Activated CD8-positive, alpha-beta memory T cell treated with anti-CD3 and anti-CD28 coated beads for 24 hours (primary cell): ENCODE measurements at places on chromosomes 12 and 14.

DNA sequence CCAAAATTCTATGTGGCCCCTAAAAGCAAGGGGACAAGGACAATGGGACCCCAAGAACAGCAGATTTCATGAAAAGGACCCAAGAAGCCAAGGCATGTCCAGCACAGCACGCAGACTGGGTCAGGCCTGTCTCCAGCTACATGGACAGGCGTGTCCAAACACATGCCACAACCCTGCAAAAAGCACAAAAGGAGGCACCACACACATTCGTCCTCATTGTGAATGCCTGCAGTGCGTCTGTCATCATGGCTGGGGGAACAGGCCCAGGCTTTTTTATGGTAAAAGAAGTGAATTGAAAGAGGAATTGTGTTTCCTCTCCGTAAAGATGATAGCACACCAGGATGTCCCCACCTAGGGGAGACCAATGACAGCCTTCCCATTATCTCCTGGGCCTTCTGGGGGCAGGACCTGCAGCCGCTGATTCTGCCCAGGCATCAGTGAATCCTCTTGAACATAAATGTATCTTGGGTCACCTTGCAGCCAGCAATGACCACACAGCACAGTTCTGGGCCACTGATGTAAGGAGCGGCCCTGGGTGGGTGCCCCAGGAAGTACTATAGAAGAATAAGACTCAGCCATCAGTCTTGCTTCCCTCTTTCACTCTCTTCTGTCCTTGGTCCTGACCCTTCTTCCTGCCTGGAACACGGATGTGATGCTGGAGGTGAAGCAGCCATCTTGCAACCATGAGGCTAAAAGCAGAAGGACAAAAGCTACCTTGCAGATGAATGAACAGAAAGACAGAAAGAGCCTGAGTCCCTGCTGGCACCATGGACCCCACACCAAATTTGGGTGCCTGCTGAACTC, 29.8 kb upstream of the C14orf180 start:
- no peak for DNase-seq

DNA sequence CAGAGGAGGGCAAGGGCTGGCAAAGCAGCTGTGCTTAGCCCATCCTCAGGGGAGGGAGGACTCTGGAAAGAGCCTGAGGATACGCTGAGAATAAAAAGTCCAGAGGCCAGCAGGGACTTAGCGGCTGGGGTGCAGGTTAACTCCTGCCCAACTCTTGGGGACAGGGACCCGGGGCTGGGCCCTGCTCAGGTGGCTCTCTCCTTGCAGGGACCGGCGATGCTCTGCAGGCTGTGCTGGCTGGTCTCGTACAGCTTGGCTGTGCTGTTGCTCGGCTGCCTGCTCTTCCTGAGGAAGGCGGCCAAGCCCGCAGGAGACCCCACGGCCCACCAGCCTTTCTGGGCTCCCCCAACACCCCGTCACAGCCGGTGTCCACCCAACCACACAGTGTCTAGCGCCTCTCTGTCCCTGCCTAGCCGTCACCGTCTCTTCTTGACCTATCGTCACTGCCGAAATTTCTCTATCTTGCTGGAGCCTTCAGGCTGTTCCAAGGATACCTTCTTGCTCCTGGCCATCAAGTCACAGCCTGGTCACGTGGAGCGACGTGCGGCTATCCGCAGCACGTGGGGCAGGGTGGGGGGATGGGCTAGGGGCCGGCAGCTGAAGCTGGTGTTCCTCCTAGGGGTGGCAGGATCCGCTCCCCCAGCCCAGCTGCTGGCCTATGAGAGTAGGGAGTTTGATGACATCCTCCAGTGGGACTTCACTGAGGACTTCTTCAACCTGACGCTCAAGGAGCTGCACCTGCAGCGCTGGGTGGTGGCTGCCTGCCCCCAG, 2.8 kb downstream of the B3GNT4 start:
- no peak for DNase-seq

DNA sequence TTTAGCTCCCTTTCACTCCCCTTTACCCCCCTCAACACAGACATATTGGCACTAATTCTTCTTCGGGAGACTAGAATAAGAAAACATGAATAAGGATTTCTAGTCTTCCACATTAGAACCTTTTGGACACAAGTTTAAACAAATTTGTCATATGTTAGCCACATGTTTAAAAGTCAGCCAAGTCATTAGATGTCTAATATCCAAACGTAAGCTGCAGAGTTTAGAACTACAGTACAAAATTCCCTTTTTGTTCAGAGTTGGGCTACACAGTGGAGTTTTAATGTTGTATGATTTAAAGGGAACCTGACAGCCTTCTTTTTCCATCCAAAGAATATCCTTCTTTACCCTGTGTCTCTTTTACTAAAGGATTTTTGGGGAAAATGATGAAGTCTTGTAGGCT, 79.8 kb downstream of the PDE6H start:
- no peak for DNase-seq

GRCh38 chr12:101696251-101697196, 916 bp upstream of the CHPT1 start:
- peak; percentile 62 for DNase-seq

- DNase-seq: peak; percentile 89
Observed at GRCh38 chr12:130747867-130748740, 32.0 kb upstream of the RIMBP2 start.

- no peak for DNase-seq
Observed at GRCh38 chr12:95700316-95700785, 90.2 kb downstream of the NTN4 start.

DNA sequence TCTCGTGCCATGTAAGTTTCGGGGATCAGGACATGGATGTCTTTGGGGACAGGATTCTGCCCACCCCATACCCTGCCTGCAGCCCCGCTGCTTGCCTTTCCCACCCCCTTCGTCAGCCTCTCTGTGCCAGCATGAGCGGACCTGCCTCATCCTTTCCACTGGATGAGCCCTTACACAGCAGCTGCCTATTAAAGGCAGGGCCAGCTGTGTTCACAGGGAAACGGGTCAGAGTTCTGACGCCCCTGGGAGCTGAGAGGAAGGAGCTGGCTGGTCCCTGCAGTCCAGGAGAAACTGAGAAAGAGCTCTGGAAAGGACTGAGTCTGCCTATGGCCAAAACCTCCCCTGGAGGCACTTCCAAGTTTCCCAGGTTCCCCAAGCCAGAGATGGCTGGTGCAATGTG, 83.5 kb upstream of the NCOR2 start:
- no peak for DNase-seq
